Natural killer cell (primary cell): ENCODE measurements at places on chromosomes 2 and 18.

- no peaks in the 10 kb centered on the region for H3K36me3 ChIP-seq
- H3K4me1 ChIP-seq: peaks cover 37% of the 10 kb centered on the region
- no peak overlapping the region for H3K4me3 ChIP-seq
- no peaks in the 10 kb centered on the region for H3K27me3 ChIP-seq
- peak overlapping the region; percentile 63 for H3K27ac ChIP-seq
These were observed 38.3 kb downstream of the DHRS9 start for GRCh38 chr2:169107645-169108044.

DNA sequence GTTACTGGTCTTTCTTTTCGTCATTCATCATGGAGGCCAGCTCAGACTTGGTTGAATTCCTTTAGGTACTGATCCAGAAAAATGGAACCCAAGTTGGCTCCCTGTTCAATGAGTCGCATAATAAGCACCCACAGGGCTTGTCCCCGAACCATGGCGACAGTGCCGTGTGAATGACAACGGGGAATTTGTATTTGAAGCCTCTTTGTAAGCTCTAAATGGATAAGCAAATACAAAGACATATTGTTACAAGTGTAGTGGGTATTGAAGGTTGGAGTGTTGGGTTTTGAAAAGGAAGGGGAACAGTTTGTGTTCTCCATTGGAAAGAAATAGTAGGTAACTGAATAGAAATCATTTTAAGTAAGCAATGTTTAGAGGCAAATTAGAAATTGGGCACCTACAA lies 288.9 kb downstream of the SLC4A3 start:
- no peaks in the 10 kb centered on the region for H3K27me3 ChIP-seq
- no peak overlapping the region for H3K27ac ChIP-seq
- no peaks in the 10 kb centered on the region for H3K36me3 ChIP-seq
- H3K4me3 ChIP-seq: no peak overlapping the region

- no peaks in the 10 kb centered on the region for H3K27me3 ChIP-seq
- H3K27ac ChIP-seq: no peak overlapping the region
- no peak overlapping the region for H3K4me3 ChIP-seq
- no peaks in the 10 kb centered on the region for H3K4me1 ChIP-seq
- no peaks in the 10 kb centered on the region for H3K36me3 ChIP-seq
- DNase-seq: no peak
These were observed 49.5 kb downstream of the CCDC148 start for GRCh38 chr2:158407031-158407430.

GRCh38 chr2:72827966-72828646 lies 2.3 kb upstream of the EXOC6B start:
- no peak overlapping the region for H3K27ac ChIP-seq
- H3K36me3 ChIP-seq: no peaks in the 10 kb centered on the region
- H3K4me3 ChIP-seq: no peak overlapping the region
- no peak for DNase-seq
- no peaks in the 10 kb centered on the region for H3K27me3 ChIP-seq

DNA sequence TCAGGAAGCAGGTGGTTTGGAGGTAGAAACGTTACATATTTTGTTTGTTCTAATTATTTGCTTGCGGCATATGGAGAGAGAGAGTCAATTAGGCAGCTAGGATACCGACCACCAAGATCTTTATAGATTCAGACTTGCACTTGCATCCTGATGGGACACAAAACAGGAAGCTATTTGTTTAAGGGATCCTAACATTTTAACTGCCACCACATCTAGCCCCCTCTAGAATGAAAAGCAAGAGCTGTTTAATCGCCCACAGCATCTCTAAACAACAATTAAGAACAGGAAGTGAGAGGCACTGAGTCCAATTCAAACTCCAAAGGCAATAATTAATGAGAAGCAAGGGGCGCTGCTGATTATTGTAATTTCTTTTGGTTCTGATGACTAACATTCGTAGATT lies 182.0 kb upstream of the LINC00305 start:
- no peaks in the 10 kb centered on the region for H3K4me1 ChIP-seq
- H3K27me3 ChIP-seq: no peaks in the 10 kb centered on the region
- no peak for DNase-seq
- H3K36me3 ChIP-seq: no peaks in the 10 kb centered on the region
- no peak overlapping the region for H3K27ac ChIP-seq

DNA sequence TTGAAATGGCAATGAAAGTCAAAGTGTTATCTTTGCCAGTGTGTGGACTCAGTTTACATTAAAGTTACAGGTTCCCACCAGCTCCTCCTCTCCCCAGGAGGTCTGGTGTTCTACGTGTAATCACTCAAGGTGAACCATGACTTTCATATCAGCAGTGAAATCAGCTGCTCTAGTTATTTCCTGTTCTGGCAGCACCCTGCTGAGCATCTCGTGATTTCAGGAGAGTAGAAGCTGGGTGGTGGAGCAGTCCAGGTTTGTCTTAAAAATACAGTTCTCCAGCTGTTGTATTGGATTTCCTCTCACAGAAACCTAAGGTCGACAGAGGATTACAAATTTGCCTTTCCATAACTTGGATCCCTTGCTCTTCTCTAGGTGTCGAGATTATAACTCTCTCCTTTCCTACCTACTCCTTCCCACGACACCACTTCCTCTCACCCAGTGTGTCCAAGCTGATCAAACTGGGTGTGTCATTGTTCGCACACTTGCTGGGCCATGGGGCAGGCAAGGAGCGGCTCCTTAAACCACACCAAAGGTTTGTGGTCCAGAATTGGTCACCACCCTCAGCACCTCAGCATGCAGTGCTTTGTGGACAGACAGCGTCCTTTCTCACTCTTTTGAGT lies 13.0 kb upstream of the ARHGAP25 start:
- H3K27ac ChIP-seq: peak overlapping the region; percentile 12
- H3K27me3 ChIP-seq: peaks cover 14% of the 10 kb centered on the region
- DNase-seq: peak; percentile 78

DNA sequence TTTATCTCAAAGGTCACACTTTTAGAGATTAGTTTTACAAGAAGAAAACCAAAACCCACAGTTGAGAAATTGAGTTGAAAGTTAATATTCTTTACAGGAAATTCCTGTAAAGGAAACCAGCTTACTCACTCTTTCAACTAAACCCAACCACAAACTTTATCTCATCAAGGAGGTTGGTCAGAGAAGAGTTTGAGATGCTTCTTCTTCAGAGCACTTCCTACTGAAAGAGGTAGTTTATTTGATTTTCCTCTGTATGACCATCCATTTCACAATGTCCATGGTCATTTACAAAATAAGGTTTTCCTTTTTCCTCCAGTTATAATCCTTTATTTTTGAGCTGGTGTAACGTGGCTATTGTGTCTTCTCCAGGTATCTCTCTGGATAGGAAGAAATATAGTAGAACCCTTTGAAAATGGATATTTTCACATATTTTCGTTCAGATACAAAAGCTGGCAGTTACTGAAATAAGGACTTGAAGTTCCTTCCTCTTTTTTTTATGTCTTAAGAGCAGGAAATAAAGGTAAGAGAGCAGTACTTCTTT lies 4.5 kb upstream of the IL18RAP start:
- peaks cover 8% of the 10 kb centered on the region for H3K36me3 ChIP-seq
- H3K4me1 ChIP-seq: peaks cover 44% of the 10 kb centered on the region
- H3K27ac ChIP-seq: peak overlapping the region; percentile 77
- peak overlapping the region; percentile 71 for H3K4me3 ChIP-seq

DNA sequence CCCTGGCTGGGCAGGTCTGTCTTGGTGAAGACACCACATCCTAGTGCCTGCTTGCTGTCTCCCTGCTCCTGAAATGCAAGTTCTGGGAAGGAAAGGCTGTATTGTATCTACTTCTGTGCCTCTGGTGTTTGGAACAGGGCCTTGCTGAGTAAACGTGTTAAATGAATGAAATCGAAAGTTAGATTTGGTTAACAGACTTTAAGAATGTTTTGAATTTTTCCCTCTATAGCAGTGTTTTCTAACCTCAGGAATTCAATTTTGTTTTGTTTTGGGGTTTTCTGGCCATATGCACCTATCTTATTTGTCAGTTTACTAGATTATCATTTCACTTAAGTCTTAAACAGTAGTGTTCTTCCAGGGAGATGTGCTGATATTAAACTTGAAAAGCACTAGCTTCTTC lies 20.7 kb downstream of the FARP2 start:
- no peak overlapping the region for H3K4me3 ChIP-seq
- DNase-seq: no peak
- H3K4me1 ChIP-seq: no peaks in the 10 kb centered on the region
- no peaks in the 10 kb centered on the region for H3K27me3 ChIP-seq

GRCh38 chr2:217429981-217430500 lies 570.2 kb upstream of the TNP1 start:
- H3K27ac ChIP-seq: no peak overlapping the region
- peaks cover 7% of the 10 kb centered on the region for H3K27me3 ChIP-seq
- no peak for DNase-seq
- no peak overlapping the region for H3K4me3 ChIP-seq
- H3K4me1 ChIP-seq: peaks cover 17% of the 10 kb centered on the region

- H3K36me3 ChIP-seq: no peaks in the 10 kb centered on the region
- peaks cover 79% of the 10 kb centered on the region for H3K27me3 ChIP-seq
- no peak for DNase-seq
- peaks cover 40% of the 10 kb centered on the region for H3K4me1 ChIP-seq
- no peak overlapping the region for H3K4me3 ChIP-seq
These were observed 4.4 kb downstream of the ONECUT2 start for GRCh38 chr18:57439609-57439968.

- DNase-seq: no peak
- no peaks in the 10 kb centered on the region for H3K36me3 ChIP-seq
- no peak overlapping the region for H3K27ac ChIP-seq
- no peaks in the 10 kb centered on the region for H3K4me1 ChIP-seq
- no peak overlapping the region for H3K4me3 ChIP-seq
- H3K27me3 ChIP-seq: no peaks in the 10 kb centered on the region
These were observed 830.6 kb downstream of the SLC4A3 start for GRCh38 chr2:220458051-220458450.

GRCh38 chr2:140643761-140644187 lies 1487.0 kb downstream of the LRP1B start:
- no peak overlapping the region for H3K27ac ChIP-seq
- H3K4me3 ChIP-seq: no peak overlapping the region
- H3K36me3 ChIP-seq: no peaks in the 10 kb centered on the region
- no peak for DNase-seq
- no peaks in the 10 kb centered on the region for H3K4me1 ChIP-seq
- H3K27me3 ChIP-seq: no peaks in the 10 kb centered on the region
